ENCODE measurements at places on chromosomes 12 and 14.

DNA sequence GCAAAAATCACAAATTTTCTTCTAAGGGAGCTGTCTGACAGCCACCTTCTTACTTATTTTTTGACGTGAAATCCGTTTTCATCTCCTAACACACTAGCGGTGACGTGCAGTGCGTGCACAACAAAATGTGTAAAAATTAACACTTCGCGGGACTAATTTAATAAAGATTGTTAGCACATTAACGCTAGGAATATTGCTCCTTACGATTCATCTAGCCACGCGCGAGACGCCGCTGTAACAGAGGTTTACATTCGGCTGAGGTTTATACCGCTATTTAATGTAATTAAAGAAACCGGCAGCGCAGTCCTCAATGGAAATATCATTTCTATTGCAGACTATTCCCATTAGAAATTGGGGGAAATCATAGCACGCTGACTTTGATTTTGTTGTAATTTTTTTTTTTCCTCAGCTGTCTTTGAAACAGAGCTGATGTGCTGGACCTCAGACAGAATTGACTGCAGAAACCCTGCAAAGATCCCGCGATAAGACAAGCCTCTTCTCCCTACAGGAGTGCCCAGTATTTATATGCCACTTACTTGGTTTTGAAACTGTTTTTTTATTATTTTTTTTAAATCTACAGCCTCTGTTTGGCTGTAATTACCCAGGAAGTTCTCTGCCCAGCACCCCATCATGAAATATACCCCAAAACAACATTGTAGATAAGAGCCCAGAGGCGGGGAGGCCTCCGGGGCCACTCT lies 31.2 kb downstream of the BCL11B start:
- DNase-seq, result no peak

GRCh38 chr12:21539797-21540196 lies 13.7 kb downstream of the SPX start:
- DNase-seq, result no peak

DNA sequence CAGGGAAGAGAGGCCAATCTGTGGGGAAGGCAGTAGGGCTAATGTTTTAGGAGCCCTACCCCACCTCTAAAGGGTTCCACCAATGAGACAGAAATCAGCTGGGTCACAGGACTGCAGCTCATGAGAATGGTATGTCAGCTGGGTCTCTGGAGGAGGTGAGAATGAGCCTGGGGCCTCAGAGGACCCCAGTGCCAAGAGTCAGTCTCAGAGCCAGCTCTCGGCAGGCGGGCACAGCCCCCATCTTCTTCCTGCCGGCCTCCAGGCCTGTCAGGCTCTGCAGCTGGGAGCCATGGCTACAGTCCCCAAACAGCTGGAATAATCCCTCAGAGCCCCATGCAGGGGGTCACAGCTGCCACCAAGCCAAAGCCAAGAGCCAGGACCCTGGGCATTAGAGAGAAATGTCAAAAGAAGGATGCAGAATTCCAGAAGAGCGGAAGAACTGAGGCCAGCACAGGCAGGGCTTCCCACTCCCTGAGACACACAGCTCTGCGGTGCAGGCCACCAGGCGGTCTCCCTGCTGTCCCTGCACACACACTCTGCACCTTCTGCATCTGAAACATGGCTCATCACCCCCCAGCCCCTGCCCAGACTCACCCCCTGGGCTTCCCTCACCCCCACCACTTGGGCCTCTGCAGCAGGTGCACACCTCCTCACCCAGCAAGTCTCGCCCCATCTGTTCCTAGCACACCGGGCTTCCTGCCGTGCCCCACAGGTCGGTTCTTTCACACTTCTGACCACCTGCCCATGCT lies 26.0 kb downstream of the ITPK1 start:
- no peak for DNase-seq

- DNase-seq, result no peak
Measured at GRCh38 chr14:94474581-94475031, 1.4 kb downstream of the SERPINA9 start.

- DNase-seq, result no peak
Measured at GRCh38 chr14:36226164-36226563, 49.6 kb upstream of the PTCSC3 start.

GRCh38 chr14:104708606-104709268 lies 15.3 kb upstream of the ADSS1 start:
- peak; percentile 85 for DNase-seq

- DNase-seq, result no peak
Measured at GRCh38 chr14:58805605-58806409, 168.0 kb downstream of the DACT1 start.

DNA sequence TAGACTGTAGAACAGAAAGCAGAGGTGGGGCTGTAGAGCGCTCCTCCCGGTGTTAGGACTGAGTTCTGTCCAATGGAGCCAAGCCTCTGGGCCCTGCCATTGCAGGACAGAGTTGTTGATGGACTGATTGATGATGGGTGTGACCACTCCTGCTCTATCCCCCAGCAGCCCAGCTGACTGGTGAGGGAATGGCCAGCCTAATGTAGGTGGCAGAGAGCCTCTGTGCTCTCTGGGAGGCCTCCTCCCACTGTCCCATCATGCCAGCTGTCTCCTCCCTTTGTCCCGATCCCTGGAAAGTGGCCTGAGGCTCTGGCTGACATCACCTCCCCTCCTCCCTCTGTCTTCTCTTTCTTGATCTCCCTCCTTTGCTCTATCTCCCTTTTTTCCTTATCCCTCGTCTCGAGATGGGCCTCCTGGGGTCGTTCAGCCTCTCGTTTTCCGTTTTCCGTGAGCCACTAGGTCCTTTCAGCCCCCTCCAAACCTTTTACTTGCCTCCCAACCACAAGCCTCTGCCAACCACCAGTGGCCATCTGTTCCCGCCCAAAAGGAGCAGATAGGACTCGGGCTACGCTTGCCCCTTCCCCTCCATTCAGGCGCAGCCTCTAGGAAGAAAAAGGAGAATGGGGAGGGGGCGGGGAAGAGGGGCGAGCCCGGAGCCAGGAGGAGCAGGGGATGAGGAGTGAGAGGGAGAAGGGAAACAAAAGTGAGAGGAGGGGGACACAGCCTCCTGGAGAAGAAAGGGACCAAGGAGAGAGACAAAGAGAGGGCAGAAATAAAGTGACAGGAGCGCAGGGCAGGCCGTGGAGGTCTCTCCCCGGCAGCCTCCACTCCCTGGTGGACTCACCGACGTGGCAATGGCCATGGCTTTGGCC lies 572 bp downstream of the EFS start:
- no peak for DNase-seq

- DNase-seq, result no peak
Measured at GRCh38 chr12:46303039-46303666, 34.3 kb upstream of the SLC38A1 start.

GRCh38 chr14:24171422-24172260 lies at the start of gene REC8:
REC8 (plus strand) TSS chr14:24172080; CDS start chr14:24172553, 473 bp downstream.
- peak; percentile 81 for DNase-seq

GRCh38 chr12:131927110-131928079 lies 1.7 kb upstream of the PUS1 start:
- no peak for DNase-seq

DNA sequence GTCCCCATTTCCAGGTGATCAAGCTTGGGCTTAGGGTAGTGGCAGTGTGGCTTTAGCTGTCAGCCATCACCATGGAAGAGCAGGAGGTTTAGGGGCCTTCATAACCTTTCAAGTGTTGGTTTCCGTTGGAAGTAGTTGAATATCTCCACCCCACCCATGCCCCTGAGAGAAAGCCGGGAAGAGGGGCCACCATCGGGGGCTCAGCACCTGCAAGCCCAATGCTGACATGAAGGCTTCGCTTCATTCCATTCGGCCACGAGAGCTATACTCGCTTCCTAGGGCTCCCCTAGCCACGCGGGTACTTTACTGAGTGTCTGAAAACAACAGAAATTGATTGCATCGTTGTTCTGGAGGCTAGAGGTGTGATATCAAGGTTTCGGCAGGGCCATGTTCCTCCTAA lies 234.8 kb downstream of the ZFP36L1 start:
- no peak for DNase-seq

DNA sequence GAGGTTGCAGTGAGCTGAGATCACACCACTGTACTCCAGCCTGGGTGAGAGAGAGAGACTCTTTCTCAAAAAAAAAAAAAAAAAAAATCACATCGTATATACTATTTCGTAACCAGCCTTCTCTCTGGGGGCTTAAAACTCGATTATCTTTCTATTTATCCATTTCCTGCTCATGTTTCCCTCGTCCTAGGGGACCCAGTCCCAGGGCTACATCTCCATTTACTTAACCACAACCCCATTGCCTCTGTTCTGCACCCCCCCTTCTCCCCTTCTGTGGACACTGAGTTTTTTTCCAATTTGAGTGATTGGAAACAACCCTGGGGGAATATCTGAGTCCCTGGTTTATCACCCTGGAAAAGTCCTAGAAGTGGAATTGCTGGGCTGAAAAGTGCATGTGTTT lies 36.2 kb upstream of the YY1 start:
- DNase-seq, result no peak

GRCh38 chr14:55126932-55127459 lies 2.1 kb upstream of the LGALS3 start:
- DNase-seq, result no peak

Data from activated T-cell treated with anti-CD3 and anti-CD28 coated beads, Interleukin-2, amount 50 U/mL, for 24 hours (primary cell).